AG08395 (cell line): ENCODE measurements at places on chromosomes 11 and 22.

GRCh38 chr22:42138122-42138770 lies 7.6 kb upstream of the CYP2D6 start:
- no peak for DNase-seq

- DNase-seq = no peak
These were observed 52.8 kb upstream of the GRK3 start for GRCh38 chr22:25511725-25512124.

- DNase-seq = no peak
These were observed 80.1 kb downstream of the GAB2 start for GRCh38 chr11:78337554-78337924.

DNA sequence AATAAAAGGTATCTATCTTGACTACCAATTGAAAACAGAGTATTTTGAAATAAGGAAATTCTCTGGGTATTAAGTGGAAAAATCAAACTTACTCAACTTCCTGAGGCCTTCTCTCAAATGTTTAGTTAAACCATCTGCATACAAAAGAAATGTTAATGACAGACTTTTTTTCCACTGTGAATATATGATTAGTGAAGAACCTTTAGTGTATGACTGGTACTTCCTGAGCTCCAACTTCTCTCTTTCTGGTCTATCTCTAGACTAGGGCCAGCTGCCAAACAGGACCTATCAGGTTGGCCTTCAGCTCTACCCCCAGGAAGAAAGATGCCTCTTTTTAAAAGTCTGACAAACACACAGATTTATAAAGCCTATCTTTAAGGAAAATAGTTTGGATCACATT lies 68.8 kb upstream of the SCUBE2 start:
- no peak for DNase-seq
